ENCODE measurements at places on chromosomes 6 and 20.

- DNase-seq: no peak
Observed at GRCh38 chr6:169883316-169883715, 131.9 kb downstream of the ERMARD start.

DNA sequence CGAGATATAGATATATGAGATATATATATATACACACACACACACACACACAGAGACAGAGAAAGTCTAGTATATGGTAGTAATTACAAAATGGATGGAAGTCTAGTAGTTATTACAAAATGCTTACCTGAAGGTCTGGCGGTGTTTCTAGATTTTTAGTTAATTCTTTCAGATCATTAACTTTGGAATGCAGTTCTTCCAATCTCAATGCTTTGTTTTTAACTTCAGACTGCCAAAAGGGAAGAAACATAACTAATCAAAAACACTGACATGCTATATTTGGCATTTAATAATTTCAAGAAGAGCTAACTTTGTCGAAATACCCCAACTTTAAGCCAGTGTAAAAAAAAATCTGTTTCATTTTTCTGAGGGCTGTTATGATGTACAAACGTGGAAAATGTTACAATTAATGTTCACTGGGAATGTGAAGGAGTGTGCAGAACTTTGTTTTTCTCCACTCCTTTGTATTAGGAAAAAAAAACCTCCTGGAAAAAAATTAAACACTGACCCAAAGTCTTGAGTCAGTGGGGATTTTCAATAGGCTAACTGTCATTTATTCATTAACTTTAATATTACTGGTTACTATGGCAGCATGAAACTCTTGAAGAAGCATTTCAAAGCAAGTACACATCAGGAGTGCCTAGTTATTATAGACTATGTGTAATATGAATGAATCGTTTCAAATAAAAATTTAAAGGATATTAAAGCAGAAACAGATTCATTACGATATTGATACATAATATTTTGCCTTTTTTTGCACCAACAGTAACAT lies 232.9 kb downstream of the SYNE1 start:
- no peak for DNase-seq

DNA sequence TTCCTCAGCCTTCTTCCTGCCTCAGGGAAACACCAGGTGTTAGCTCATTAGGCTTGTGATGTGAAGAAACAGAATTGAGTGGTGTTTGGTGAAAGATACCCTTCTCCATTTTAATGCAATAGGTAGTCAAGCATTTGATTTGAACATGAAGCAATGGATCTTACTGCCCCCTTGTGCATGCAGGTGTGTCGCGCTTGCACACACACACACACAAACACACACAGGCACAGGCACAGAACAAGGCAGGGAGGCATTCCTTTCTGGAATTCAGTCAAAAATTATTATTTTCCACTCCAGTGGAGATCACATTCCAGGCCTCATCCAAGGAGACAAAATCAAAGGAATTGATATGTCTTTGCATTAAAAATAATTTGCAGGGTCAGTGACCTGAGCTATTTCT lies 667.0 kb upstream of the MARCKS start:
- no peak for DNase-seq

DNA sequence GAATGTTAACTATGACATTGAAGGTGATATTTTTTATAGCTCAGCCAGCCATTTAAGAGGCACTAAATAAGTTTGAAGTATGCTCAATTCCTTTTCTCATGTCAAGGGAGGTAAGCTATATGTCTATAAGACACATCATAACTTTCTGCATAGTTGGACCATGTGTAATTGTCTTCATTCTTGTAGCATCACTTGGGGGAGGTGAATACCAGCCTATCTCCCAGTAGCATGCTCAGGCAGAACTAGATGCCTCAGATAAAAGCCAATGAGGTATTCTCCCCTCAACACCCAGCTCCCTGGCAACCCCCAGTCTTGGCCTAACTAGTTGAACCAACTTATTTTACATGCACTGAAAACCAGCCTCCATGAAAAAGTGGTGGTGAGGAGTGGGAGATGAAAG lies 158.3 kb upstream of the JAG1 start:
- no peak for DNase-seq

- DNase-seq: no peak
Observed at GRCh38 chr20:57291003-57291402, 24.6 kb upstream of the BMP7 start.

GRCh38 chr6:22053391-22053997 lies 243.3 kb downstream of the PRL start:
- DNase-seq: no peak

DNA sequence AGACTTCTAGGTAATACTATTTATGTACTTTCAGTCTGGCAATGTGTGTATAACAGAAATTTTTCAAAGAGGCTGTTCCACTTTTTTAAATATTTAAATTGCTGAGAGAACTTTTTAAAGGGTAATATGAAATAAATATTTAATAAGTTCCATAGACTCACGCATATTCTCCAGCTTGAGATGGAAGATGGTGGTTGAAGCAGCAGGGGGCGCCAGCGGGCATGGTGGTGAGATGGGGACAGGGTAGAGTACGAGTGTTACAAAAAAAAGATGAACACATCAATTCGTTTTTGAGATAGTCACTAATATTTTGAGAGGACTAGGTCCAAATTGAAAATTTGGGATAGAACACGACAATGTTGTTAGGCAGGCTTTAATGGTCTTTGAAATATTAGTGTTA lies 68.4 kb downstream of the RSPO3 start:
- peak; percentile 4 for DNase-seq
